ENCODE measurements at places on chromosomes 5 and 9.

GRCh38 chr5:89729623-89730301, 679.8 kb downstream of the CETN3 start:
- DNase-seq: no peak

DNA sequence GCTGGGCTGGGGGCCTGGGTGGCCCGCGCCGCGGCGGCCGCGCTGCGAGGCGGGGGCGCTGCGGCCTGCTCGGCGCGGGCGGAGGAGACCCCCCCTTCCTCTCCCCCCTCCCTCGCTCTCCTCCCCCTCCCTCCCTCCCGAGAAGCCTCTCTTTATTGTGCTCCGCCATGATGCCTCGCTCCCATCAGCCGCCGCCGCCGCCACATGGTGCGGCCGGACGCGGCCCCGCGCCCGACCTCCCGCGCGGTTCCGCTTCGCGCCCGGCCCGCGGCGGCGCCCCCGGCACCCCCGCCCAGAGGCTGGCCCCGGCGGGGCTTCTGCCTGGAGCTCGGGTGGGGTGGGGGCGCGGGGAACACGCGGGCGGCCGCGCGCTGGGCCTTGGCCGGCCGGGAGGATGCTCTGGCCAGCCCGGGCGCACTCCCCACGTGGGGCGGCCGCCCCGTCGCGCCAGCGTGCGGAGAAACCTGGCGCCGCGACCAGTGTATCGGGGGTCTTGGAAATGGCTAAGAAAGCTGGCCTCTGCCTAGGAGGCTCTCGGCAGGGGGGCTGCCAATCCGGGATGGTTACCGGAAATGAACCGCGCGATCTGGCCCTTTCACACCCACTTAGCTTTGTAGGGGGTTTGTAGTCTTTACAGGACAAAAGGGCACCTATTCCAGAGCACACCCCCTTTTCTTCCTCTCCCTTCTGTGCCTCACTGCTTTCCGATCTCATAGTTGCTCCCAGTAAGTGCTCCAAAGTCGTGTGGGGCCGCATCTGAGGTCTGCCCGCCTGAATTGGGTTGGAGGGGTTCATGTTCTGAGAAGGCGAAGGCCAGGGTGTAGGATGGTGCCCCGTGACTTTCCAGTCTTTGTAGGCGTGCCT, 1.0 kb downstream of the SET start:
- DNase-seq: peak; percentile 80

- no peak for DNase-seq
Measured at GRCh38 chr5:150582241-150583109, 58.0 kb upstream of the SYNPO start.

DNA sequence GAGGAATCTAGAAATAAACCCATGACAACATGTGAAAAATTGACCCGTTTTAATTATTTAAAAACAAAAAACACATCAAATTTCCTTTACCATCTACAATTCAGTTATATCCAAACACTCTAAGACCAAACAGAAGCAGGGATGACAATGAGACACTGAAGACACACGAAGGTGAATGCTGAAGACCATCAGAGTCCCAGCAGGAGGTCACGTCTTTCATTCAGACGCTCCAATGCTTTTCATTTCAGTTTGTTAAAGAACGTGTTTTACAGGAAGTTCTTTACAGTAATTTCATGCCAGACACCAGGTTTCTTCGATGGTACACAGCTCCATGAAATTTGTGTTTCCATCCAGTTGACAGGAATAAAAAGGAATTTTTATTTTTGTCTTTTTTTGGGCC, 10.1 kb downstream of the RBM22 start:
- DNase-seq: no peak

- DNase-seq: no peak
Measured at GRCh38 chr9:87406543-87407166, 91.0 kb upstream of the DAPK1 start.

- DNase-seq: no peak
Measured at GRCh38 chr9:93129691-93130500, 4.2 kb downstream of the NINJ1 start.

GRCh38 chr9:88652876-88653275, 117.9 kb downstream of the NXNL2 start:
- no peak for DNase-seq

- peak; percentile 18 for DNase-seq
Measured at GRCh38 chr9:93302586-93303257, 118.8 kb downstream of the WNK2 start.

- DNase-seq: no peak
Measured at GRCh38 chr5:103847060-103847459, 284.5 kb upstream of the NUDT12 start.

GRCh38 chr5:93154535-93154934, 426.5 kb downstream of the NR2F1-AS1 start:
- DNase-seq: no peak

GRCh38 chr5:17665836-17666235, 31.6 kb downstream of the TAF11L14 start:
- DNase-seq: no peak

DNA sequence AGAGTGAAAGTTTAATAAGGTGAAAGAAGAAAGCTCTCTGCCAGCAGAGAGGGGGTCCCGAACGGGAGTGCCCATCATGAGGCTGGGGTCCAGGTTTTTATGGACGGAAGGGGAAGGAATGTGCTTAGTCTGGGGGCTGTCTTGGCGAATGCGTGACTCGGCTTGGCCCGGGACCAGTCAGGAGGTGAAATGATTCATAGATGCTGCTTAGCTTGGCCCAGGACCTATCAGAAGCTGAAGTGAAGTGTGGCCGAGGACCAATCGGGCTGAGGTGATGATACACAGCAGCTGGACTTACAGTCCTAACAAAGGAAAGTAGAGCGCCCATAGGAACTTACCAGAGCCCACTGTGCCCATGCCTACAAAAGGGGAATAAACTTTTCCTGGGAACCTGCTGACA, 3.9 kb upstream of the FKTN start:
- DNase-seq: no peak

DNA sequence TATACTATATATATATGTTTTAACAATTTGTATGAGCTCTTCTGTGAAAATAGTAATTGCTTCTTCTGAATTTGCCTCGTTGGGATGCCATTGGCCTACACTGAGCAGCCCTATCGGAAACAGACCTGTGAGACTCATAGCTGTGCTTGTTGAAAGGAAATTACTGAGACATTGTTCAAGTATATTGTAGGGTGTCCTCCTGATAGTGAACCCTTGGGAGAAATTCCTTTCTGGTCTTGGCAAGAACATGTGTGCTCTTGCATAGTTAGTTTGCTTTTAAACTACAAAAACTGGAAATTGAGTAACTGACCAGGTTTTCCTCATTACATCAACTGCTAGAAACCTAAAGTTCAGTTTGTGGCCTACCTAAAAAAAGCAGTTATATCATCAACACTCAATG, 160.9 kb downstream of the LURAP1L start:
- no peak for DNase-seq

- DNase-seq: no peak
Measured at GRCh38 chr9:25678846-25679360, 659 bp upstream of the TUSC1 start.

DNA sequence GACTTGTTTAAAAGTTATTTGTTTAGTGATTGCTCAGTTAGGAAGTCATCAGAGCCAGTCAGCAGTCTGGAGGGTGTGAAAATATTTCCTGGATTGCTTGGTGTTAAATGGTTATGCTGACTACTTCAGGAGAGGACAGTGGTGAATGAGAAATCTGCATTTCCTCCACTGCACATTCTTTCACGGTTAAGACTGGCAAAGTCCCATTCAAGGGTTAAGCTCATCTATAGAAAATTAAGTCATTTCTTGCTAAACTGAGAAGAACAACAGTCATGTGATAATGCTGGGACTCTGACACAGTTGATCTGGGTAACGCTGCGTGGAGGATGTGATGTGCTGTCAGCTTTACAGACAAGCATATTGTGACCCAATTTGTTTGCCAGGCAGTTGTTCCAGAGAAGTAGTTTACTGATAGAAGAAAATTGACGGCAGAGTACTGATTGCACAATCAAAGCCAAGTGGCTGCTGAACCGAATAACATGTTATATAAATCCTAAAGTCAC, 80.4 kb downstream of the GRAMD2B start:
- DNase-seq: no peak

GRCh38 chr5:203246-203930, 12.1 kb downstream of the LRRC14B start:
- DNase-seq: no peak

- DNase-seq: no peak
Measured at GRCh38 chr9:26426551-26427131, 466.0 kb downstream of the CAAP1 start.

- no peak for DNase-seq
Measured at GRCh38 chr5:76582230-76583162, 40.7 kb downstream of the F2RL2 start.

- DNase-seq: no peak
Measured at GRCh38 chr5:2634399-2635176, 116.9 kb downstream of the IRX2 start.

- peak; percentile 91 for DNase-seq
Measured at GRCh38 chr5:41856644-41857491, 13.4 kb downstream of the OXCT1 start.

DNA sequence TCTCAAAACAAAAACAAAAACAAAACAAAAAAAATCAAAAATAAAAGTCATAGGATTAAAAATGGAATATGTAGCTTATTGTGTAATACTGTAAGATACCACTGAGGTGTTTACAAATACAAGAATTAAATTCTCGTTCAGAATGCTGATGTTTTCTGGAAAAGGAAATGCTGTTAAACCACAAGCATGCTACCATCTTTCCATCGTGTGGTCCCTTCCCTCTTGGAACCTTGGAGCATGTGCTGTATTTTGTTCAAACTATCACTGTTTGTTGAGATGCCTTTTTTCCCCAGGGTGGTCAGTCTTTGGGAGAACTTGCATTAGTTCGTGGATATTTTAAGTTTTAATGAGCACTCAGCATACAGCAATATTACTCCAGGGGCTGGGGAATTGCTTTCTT, 39.7 kb downstream of the SUB1 start:
- DNase-seq: no peak

DNA sequence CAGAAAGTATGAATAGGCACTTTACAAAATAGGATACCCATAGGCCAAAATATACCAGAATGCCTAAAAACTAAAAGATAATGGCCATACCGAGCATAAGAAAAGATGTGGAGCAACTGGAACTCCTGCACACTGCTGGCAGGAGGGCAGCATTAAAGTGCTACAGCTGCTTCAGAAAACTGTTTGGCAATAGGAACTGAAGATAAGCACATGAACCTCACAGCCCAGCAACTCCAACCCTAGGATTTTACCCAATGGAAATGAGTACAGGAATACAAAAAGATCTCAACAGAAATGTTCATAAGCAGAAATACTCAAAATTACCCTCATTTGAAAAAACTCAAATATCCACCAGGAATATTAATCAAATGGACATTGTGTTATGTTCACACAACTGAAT, 209.3 kb downstream of the SPOCK1 start:
- no peak for DNase-seq

DNA sequence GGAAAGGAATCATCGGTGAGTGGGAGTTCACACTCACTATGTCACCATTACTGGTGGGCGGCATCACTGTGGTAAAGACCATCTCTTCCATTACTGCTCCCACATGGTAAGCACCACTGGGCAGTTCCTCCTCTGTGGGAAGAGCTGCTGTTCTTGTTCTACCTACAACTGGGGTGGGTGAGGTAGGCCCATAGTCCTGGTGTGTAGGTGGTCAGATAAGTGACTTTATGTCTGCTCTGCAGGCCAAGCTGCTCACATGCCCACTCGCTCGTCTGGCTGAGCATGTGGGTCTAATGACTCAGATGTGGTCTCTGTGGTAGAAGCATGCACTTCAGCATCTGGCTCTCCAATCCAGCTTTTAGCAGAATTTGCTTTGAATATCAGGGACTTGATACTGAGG, 82.9 kb downstream of the TMEM215 start:
- no peak for DNase-seq

- no peak for DNase-seq
Measured at GRCh38 chr9:93288891-93289883, 105.2 kb downstream of the WNK2 start.

DNA sequence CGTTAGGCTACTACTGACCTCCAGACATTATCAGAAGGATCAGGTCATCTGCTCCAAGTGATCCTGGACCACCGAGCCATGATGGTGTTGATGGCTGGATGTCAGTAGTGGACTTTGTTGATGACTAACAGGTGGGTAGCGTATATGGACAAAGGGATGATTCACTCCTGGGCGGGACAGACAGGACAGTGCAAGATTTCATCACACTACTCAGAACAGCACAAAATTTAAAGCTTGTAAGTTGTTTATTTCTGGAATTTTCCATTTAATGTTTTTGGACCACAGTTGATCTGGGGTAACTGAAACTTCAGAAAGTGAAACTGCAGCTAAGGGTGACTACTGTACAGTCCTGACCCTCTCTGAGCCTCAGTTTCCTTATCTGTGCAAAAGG, 12.7 kb downstream of the PDGFRB start:
- DNase-seq: no peak

- no peak for DNase-seq
Measured at GRCh38 chr9:120931231-120932085, 4.9 kb upstream of the TRAF1 start.

GRCh38 chr5:149337736-149338135, 7.6 kb upstream of the GRPEL2 start:
- peak; percentile 49 for DNase-seq

- DNase-seq: no peak
Measured at GRCh38 chr5:17443333-17444130, 54.5 kb upstream of the TAF11L2 start.

DNA sequence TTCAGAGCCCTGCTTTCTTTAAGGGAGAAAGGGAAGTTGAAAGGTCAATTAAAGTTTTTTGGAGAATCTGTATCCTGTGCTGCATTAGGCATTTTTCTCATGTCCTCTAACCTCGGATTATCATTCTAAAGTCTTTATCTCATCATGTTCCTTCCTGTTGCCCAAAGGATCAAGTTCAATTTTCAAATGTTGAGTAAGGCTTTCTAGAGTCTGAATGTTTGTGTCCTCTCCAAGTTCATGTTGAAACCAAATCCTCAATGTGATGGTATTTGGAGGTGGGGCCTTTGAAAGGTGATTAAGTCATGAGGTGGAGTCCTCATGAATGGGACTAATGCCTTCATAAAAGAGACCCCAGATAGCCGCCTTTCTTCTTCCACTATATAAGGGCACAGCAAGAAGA, 20.2 kb upstream of the TNC start:
- no peak for DNase-seq

GRCh38 chr5:126052791-126053190, 370.4 kb upstream of the GRAMD2B start:
- no peak for DNase-seq

All from brain (organoid and tissue), 16 donors.